Vagina (tissue), 2 donors: ENCODE measurements at places on chromosomes 1 and 21.
A peak's percentile ranks its signal among the peaks of the same experiment; 100 is the strongest.

GRCh38 chr1:14011132-14011531, 311.1 kb downstream of the PRDM2 start:
- DNase-seq: peak; percentile 64

- no peak for DNase-seq
Observed at GRCh38 chr1:154223621-154224020, 2.9 kb downstream of the UBAP2L start.

DNA sequence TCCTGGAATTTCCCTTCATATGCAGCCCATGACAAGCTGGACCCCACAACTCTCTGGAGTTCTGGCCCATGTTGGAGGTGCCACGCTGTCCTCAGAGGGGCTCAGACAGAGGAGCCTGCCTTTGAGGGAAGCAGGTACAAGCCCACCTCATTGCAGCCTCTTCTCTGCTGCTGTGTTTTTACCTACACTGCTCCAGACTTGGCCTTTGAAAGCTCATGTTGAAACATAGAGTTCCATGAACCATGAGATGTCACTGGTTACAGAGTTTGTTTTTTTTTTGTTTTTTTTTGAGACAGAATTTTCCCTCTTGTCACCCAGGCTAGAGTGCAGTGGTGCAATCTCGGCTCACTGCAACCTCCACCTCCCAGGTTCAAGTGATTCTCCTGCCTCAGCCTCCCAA, 22.1 kb upstream of the ZBTB21 start:
- DNase-seq: no peak

DNA sequence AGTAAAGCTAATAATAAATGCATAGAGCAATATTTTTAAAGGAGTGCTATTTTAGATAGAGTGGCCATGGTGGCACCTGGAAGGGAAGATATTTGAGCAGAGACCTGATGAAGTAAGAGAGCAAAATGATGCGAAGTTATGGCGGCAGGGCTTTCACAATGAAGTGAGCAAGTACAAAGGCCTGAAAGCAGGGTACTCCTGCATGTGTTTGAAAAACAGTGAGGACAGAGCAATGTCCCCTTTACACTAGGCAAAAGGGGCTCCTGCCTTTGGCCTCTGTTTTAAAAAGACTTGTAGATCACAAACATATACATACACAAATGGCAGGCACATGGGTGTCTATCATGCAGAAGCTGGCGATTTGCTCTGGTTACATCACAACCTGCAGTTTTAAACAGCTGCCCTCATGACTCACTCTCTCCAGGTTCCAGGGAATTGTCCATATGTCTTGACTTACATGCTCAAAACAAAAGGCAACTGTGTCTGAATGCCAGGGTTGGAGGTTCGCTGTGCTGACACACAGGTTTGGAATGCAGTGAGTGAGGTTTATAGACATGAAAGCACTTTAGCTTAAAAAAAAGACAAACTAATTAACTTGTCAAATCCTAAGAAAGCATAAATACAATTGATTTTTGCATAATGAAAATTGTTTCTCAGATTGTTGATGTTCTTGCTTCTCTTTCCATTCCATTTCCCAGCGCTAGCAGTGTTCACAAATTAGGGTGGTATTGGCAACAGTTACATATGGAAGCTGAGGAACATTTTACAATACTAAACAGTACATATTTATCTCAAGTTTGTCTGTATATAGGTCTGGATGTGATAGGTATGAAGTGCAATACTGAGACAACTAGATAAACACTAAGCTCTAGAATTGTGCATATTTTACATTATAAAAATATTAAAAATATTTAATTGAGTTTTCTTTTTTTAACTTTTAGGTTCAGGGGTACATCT, 313.9 kb downstream of the BARHL2 start:
- no peak for DNase-seq

GRCh38 chr1:198680174-198680875, 41.5 kb downstream of the PTPRC start:
- DNase-seq: no peak

GRCh38 chr1:229832695-229833094, 206.6 kb downstream of the URB2 start:
- no peak for DNase-seq

DNA sequence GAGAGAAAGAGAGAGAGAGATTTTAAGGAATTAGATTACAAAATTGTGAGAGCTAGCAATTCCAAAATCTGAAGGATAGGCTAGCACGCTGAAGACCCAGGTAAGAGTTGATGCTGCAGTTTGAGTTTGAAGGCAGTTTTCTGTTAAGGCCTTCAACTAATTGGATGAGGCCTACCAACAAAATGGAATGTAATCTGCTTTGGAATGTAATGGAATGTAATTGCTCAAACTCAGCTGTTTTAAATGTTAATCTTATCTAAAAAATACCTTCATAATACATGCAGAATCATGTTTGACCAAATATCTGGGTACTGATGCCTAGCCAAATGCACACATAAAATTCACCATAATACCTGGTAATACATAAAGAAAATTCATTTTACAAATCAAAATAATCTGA, 976.1 kb downstream of the LTN1 start:
- DNase-seq: no peak

DNA sequence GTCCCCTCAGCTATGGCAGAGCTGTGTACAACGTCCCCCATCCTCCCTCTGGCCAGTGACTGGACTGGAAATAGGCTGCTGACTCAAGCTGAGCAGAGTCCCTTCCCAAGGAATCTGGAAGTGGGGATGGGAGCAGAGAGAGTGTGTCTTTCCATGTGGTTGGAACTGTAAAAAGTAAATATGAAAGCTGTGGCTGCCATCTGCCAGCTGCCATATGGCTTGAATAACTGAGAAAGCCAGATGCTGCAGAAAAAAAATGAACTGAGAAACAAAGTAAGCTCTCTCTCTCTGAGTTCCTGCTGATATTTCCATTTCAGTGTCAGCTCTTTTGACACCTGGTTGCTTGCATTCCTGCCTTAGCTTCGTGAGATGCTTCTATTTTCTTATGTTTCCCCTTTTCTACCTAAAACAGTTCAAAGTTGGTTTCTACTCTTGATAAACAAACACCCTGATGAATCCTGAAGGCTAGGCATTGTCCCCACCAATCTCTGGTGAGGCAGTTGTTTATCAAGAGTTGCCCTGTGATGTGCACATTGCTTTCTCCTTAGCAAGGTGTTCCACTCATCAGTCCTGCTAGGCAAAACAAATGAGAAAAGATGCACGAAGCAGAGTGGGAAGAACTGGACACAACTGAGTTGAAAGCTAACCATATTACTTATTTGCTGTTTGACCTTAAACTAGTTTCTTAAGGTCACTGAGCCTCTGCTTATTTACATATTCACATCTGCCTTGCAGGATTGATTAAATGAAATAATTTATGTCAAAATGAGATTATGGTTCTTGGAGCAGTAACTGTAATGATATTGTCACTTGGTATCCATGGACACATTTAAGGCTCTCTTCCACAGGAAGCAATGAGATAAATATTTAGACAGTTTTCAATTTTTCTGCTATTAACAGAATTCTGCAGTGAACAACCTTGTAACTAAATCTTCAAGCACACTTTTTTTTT, 16.6 kb upstream of the DR1 start:
- no peak for DNase-seq

DNA sequence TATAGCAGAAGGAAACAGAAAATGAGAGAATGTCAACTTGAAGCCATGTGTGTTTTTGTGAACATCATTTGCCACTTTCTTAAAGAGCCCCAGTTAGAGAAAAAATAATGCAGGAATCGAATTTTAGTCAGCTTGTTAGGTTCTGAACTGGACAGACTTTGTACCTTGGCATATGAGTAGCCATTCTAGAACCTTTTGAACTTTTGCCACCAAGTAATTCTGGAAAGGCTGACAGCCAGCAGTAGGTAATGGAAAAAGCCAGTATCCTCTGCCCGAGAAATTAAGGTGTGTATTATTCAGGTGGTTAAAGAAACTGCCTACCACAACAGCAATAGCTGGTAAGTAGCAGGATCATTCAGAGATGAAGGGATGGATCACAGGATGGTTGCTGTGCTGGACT, 20.7 kb downstream of the LRRC8D start:
- no peak for DNase-seq

DNA sequence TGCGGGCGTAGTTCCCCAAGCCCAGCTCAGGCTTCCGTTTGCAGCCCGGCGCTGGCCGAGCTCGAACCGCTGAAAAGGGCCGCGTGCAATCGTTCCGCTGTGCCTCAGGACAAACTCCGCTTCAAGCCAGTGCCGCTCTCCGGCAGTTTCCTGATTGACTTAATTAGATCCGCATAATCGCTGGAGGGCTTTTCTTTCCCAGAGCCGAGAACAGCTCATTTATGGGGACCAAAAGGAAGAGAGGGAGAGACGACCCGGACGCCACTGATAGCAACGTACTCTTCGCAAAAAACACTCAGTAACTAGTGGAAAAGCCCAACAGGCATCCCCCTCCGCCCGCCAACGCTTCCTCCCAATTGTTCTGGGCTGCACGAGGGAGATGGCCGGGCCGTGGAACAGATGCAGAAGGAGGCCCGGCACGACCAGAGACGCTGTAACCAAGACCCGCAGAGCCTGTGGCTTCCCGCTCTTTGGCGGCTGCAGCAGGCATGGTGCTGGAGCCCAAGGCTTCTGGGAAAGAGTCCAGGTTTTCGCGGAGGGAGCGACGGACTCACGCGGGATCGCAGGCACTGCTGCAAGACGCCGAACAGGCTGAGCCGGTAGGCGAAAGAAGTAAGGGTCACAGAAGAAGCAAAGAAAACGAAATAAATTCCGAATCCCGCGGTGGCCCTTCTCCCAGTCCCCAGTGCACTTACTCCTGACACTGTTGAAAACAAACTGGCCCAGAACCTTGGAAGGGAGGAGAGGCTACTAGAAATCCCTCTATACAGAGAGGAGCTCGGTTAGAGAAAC, 3.6 kb upstream of the FOXD2 start:
- no peak for DNase-seq

- DNase-seq: no peak
Observed at GRCh38 chr1:85555867-85556573, 24.5 kb upstream of the CCN1 start.

GRCh38 chr21:42471716-42472330, 24.2 kb downstream of the RSPH1 start:
- DNase-seq: peak; percentile 72

DNA sequence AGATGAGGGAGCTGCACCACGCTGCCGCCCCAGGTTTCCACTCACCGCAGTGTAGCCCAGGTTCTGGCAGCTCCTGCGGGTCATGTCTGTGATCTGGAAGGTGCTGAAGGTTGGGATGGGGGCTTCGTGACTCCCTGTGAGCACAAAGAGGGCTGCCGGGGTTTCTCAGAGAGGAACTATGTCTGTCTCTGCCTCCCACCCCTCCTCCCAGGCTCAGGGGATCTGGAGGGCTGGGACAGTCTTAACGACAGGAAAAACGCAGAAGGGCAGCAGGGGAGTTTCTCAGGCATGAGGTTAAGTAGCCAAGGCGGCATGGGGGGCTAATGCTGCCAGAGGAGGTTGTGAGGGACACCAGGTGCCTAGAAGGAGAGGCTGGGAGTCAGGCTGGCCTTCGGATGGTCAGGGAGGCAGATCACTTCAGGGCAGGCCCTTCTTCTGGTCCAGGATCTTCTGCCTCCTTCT, 656 bp downstream of the SH2D2A start:
- DNase-seq: no peak

DNA sequence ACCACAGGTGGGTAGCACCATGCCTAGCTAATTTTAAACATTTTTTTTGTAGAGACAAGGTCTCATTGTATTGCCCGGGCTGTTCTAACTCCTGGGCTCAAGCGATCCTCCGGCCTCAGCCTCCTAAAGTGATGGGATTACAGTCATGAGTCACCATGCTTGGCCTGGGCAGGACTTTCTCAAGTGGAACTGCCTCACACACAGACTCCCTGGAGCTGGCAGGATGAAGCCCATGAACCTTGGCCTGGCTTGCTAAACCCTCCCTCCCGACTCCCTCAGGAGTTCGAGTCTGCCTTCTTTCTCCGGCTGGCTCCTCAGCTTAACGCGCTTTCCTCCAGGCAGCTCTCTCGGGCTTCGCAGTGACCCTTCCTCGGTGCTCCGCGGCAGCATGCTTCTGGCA, 7.7 kb upstream of the ECE1 start:
- DNase-seq: no peak

DNA sequence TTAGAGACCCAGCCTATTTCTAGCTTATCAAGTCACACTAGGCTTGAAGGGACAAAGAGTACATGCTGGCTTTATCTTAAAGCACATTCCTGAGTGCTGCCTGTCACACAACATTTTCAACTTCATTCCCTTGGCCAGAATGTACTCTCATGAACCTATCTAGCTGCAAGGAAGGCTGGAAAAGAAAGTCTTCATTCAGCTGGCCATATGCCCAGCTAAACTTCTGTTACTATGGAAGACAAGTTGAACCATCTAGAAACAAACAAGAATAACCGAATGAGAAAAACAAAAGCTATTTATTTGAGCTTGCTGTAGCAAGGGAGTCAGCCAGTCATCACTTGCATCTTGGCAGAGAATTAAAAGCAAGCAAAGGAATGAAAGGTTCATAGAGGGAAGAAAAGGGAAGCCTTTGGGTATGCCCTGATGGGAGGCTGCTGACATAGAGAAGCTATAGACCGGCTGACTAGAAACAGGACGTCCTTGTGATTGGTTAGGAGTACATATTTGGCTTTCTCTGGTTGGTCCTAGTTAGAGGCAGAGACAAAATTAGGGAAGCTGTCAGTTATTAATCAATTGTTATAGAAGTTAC, 108.4 kb downstream of the NEK7 start:
- no peak for DNase-seq

- DNase-seq: no peak
Observed at GRCh38 chr1:98733782-98734112, 72.2 kb downstream of the SNX7 start.

- DNase-seq: no peak
Observed at GRCh38 chr1:21786640-21787039, 3.7 kb upstream of the USP48 start.

GRCh38 chr1:238340989-238341388, 450.3 kb upstream of the ZP4 start:
- no peak for DNase-seq

DNA sequence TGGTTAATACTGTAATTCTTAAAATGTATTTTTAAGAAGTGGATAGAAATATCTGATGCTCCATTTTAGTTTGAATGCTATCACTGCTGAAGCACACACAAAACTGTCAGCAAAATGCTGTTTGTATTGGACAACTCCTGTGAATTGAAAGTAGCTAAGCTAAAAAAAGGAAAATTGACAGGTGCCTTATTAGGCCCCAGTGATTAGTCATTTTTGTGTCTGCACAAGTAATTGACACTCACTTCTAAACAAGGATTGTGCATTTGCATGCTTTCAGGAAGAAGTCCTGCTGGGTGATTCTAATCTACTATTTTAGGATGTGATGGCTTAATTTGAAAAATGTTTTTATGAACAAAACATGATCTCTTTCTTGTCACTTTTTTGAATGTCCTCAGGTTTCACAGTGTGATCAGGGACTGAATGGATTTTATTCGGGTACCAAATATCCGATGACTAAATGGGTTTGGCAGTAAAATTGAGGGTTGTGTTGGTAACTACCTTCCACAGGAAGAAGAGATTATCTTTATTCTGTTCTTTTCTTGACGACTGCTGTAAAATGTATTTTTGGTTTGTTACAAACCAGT, 13.0 kb upstream of the MAP3K7CL start:
- no peak for DNase-seq
